ENCODE measurements at places on chromosomes 7 and 10. TPM values are rescaled to one million over a fixed set of nuclear protein-coding genes. Genes with fewer than 3 reads are reported as not detected.

EN2 gene
- not detected for total RNA-seq

PPP1R17 gene
- total RNA-seq = not detected

NACAD gene
- total RNA-seq = 4.3 TPM

NDUFB2 gene
- 197 TPM for total RNA-seq

PNLIPRP2 gene
- total RNA-seq = not detected

UPK3BL2 gene
- total RNA-seq = 29.8 TPM

MDH2 gene
- 175 TPM for total RNA-seq

SPOCK2 gene
- 0.67 TPM for total RNA-seq

HOXA4 gene
- total RNA-seq = 8.1 TPM

CPN1 gene
- not detected for total RNA-seq

LRRD1 gene
- total RNA-seq = not detected

CNTNAP2 gene
- total RNA-seq = not detected

MSMB gene
- not detected for total RNA-seq

ZNF467 gene
- total RNA-seq = 6.5 TPM

VSTM2A gene
- not detected for total RNA-seq

LIPF gene
- not detected for total RNA-seq

EIF4EBP2 gene
- total RNA-seq = 46.6 TPM

WNT16 gene
- total RNA-seq = not detected

NOD1 gene
- total RNA-seq = 39.7 TPM

TEX47 gene
- not detected for total RNA-seq

GPRIN2 gene
- total RNA-seq = not detected

MYH16 gene
- total RNA-seq = 0.11 TPM

SPRN gene
- total RNA-seq = 0.13 TPM

VWA2 gene
- total RNA-seq = not detected

C10orf105 gene
- total RNA-seq = not detected

FOXP2 gene
- total RNA-seq = 3.3 TPM

HMX3 gene
- not detected for total RNA-seq

TLL2 gene
- 0.20 TPM for total RNA-seq

GRID2IP gene
- not detected for total RNA-seq

AEBP1 gene
- total RNA-seq = 48.0 TPM

MASTL gene
- 17.8 TPM for total RNA-seq

ANKRD30A gene
- total RNA-seq = not detected

KCND2 gene
- not detected for total RNA-seq

ADAMTS14 gene
- total RNA-seq = not detected

RHOBTB1 gene
- total RNA-seq = 31.3 TPM

TMEM236 gene
- 0.24 TPM for total RNA-seq

Data from endothelial cell of umbilical vein (primary cell).